ENCODE measurements at places on chromosomes 5 and 9.

DNA sequence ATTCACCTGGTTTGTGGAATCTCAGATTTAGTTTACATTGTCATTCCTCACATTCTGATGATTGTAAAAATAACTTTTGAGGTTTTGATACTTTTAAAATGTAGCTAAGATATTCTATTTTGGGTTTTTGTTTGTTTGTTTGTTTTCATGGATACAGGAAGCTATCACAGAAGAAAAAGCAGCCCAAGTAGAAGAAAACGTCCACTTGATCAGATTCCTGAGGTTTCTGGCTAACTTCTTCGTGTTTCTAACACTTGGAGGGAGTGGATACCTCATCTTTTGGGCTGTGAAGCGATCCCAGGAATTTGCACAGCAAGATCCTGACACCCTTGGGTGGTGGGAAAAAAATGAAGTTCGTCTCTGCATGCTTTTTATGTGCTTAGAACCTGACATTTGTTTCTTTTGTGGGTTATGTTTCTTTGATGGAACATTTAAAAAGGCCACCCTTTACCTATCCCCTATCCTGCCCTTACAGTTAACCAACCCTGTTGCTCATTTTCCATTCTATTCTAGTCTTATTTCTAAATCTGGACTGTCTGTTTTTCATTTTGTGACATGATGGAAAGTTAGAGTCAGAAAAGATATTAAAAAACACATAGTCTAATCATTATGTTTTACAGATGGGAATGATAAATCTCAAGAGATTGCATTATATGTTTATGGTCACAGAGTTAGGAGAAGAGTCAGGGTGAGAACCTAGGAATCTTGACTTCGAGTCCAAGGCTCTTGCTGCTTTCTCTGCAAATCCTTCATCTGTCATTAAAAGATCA, 163.7 kb downstream of the ALDH1A1 start:
- DNase-seq: peak; percentile 50

GRCh38 chr5:160378330-160378729, 7.9 kb upstream of the C1QTNF2 start:
- no peak for DNase-seq

GRCh38 chr9:23088932-23089364, 642.3 kb downstream of the DMRTA1 start:
- no peak for DNase-seq

- no peak for DNase-seq
Measured at GRCh38 chr5:167050568-167051401, 1240.7 kb upstream of the WWC1 start.

- no peak for DNase-seq
Measured at GRCh38 chr5:147998704-147999103, 65.1 kb upstream of the SPINK5 start.

DNA sequence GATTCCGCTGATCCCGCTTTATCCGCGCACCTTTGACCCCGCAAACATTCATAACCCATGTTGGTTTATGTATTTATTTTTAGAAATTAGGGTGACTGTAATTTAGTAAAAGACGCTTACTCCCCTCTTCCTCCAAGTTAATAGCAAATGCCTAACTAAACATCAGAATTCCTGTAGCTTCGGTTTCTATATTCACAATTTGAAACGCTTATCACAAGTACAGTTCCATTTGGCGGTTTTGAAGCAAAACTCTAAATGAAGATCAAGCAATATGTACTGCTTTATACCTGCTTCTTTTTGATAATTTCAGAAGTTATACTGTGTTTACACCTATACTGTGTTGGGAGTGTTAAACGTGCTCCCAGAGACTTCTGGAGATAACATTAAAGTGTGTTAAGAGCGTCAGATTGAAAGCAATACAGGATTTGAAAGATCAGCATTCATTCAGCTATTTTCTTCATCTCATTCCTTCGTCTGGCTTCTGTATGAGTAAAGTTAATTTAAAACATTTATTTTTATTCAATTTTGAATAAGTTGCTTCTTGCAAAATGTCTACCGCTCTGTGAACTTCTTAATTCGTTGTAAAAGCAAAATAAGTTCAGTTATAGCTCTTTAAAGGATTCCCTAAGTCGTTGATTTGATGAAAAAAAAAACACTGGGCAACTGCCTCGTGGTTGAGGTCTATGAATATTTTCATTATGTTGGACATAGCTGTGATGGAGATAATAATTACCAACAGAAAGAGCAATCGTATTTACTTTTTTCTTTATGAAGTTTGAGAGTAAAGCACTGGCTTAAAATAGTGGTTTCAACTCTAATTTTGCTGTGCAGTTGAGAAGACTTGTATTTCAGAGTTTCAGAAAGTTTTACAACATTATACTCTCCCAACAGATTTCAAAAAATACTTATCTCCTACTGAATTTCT, 2.5 kb downstream of the PRDM6 start:
- DNase-seq: no peak

DNA sequence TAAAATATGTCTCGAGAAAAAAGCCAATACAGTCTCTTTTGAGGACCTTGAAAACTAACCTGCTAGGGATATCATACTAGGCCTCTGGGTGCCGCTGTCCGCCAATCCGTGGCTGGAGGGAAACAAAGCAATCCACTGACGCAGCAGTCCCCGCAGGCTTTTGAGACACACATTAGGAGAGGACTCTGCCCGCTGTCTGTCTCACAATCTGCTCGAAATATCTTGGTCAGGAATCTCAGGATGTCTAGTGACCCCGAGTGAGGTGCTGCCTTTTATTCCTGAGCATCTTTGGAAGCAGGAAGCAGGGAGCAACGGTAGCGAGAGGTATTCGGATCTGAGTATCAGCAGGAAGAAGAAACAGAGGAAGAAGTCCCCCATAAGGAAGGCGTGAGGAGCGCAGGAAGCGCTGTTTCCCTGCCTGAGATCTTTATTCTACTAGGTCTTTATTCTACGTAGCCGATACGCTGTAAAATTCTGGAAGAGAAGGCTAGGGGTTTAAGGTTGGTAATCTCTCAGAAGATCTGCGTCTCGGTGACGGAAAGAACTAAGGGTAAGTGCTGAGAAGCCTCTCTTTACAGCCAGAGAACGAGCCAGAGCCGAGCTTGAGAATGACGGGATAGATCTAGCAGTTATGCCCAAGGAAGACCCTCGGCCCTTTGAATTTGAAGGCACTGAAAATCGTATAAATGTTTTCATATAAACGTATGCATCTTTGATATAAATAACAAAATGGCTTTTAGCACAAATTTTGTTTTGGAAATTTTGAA, 4.0 kb upstream of the PCDHGA1 start:
- peak; percentile 55 for DNase-seq

- DNase-seq: no peak
Measured at GRCh38 chr5:99010294-99010693, 81.5 kb upstream of the CHD1 start.

GRCh38 chr9:124146031-124146561, 111.7 kb upstream of the NEK6 start:
- DNase-seq: no peak

- DNase-seq: peak; percentile 73
Measured at GRCh38 chr5:33491941-33492340, 51.2 kb downstream of the TARS1 start.

DNA sequence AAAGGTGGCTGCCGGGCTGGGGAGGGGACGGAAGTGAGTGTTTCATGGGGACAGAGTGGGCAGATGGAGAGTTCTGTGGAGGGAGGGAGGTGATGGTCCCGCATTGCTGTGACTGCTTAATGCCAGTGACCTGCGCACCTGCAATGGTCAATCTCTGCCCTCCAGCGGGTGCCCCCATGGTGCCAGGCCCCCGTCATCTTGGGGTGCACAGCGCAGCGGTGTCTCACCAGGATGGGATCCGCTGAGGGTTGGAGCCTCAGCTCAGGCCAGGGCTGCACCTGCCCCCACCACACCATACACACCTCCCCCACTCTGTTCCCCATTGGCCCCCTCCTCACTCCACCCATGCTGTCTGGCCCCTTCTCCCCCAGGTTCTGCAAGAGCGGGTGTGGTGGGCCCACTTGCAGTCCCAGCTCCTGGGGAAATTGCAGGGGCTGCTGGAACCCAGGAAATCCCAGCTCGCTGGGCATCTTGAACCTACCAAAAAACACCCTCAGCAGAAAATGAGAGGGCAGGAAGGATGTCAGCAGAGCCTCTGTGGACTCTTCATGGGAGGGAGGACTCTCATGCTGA, 12.1 kb upstream of the CAMSAP1 start:
- no peak for DNase-seq

DNA sequence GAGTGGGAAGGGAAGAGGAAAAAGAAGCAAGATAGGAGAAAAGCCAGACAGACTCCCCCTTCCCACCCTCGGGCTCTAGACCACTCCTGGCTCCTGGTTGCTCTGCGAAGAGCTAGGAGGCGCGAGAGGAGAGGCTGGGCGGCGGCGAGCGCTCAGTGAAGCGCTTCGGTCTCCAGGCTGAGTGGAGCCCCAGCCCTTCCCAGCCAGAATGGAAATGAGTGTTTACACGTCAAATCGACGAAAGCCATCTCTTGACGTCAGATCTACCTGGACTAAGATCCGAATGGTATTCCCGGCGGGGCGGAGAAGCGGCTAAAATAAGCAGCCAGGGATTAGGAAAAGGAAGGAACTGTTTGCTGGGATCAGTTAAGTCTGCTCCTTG, at the start of gene PCSK1:
Gene PCSK1 (minus strand): TSS at position 183 of the 382 bp plus-strand sequence. CDS start 206 bp downstream, outside the sequence.
- no peak for DNase-seq

DNA sequence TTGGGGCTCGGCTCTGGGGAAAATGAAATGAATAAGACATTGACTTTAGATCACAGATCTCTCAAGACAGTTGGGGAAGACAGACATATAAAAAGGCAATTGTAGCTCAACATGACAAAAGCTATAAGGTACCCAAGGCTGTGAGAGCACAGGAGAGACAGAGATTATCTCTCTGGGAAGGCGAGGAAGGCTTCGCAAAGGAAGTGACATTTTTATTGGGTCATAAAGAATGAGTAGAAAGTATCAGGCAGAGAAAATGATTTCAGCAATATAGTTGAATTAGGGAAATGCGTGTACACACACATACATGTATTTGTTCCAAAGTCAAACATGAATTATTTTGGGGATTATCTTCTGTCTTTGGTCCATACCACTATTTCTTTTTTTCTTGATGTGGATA, 381.8 kb upstream of the ADAMTSL1 start:
- no peak for DNase-seq

GRCh38 chr9:117278471-117279035, 136.3 kb downstream of the ASTN2 start:
- no peak for DNase-seq

DNA sequence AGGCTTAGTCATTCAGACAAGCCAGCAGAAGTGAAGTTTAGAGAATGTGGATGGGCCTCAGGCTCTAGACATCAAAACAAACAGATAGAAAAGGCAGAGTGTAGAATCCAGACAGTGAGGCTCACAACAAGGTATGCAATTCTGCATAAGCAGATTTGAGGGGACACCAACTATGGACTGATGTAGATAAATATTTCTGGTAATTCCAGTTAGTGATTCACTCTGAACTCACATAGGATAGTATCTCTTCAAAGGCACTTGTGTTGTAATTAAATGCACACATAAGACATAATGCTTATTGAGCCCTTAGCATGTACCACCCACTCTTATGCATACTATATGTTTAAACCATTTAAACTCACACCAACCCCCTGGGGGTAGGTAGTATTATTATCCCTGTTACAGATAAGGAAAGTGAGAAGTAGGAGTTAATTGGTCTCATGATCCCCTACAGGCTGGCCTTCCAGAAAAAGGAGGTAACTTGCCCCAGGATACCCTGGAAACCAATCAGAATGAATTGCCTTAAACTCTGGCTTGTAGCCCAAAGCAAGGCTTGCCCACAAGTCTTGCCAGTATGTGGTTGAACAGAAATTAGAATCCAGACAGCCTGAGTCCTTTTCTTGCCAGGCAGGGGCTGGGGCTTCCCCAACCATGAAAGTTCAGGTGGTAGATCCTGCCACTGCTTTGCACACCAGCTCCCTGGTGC, 39.5 kb upstream of the HSPB3 start:
- no peak for DNase-seq

- no peak for DNase-seq
Measured at GRCh38 chr9:79371948-79372555, 199.7 kb upstream of the TLE4 start.

DNA sequence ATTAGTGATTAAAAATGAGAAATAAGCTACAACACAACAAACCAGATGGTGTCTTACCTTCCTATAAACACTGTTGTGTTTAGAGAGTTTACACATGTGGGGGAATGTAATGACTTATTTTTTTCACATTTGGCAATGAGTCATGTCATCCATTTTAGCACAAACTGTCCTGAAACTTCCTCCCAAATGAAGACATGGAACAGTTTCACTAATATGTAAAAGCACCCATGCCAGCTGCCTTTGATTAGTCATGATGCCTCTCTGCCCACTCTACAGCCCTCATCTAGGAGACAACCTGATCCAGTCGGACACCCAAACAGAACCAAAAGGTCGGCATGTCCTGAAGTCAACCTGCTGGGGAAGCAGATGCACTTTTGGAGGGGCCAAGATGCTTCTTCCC, 98.2 kb downstream of the SEMA5A start:
- DNase-seq: no peak

GRCh38 chr5:133220851-133221674, 169.2 kb downstream of the HSPA4 start:
- no peak for DNase-seq

GRCh38 chr5:66864240-66864884, 268.2 kb downstream of the MAST4 start:
- DNase-seq: peak; percentile 6

DNA sequence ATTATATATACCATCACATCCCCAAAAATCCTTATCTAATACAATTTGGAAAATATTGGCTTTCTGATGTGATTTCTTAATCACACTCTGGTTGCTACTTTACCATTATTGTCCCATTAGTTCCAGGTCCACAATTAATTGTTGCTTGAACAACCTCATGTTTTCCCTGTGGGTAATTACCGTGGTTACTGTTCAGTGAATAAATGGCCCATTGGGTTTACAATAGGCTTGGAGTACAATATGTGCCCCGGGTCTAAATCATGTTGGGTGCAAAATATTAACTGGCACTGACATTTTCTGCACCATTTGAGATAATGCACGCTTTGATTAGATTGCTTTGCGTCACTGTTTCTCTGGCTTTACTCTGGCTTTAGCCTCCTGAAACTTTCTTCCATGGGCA, 163.7 kb downstream of the GABBR2 start:
- no peak for DNase-seq

GRCh38 chr9:93397661-93398373, 53.7 kb upstream of the FAM120A start:
- no peak for DNase-seq

GRCh38 chr5:111945535-111945934, 188.5 kb upstream of the NREP start:
- DNase-seq: no peak

GRCh38 chr5:40033411-40033810, 608.6 kb upstream of the DAB2 start:
- no peak for DNase-seq
